ENCODE measurements at places on chromosomes 7 and 10.

- DNase-seq: no peak
Observed at GRCh38 chr7:100949933-100950443, 654 bp downstream of the MUC3A start.

DNA sequence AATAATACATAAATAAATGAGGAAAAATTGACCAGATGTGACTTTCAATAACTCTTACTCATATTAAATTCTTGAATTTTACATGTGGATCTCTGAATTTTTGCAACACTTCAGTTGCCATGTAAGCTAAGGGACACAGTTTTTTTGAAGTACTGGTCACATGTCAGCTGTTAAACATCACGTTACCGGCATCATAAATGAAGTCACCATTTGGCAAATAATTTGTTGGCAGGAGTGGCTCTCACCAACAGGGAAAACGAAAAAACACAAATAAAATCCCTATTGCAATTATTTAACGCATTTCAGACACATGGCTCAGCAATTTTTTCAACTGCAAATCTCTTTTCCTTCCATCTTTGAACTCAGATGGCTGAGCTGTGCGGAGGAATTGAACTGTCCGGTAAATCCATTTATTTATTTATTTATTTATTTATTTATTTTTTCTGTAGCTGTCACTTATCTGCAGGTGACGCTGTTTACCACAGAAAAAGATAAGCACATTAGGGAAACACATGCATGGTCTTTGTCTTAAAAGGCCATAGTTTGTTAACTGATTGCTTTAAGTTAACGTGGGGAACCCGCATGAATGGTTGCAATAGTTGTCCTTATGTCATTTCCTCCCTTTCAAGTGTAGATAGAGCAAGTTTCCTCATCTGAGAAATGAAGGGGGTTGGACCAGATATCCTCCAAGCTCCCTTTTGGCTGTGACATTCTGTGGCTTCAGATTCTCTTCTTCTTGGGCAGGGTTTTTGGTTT, 64.7 kb upstream of the JAZF1 start:
- no peak for DNase-seq

GRCh38 chr7:38396852-38397251, 123.4 kb upstream of the TARP start:
- DNase-seq: no peak

DNA sequence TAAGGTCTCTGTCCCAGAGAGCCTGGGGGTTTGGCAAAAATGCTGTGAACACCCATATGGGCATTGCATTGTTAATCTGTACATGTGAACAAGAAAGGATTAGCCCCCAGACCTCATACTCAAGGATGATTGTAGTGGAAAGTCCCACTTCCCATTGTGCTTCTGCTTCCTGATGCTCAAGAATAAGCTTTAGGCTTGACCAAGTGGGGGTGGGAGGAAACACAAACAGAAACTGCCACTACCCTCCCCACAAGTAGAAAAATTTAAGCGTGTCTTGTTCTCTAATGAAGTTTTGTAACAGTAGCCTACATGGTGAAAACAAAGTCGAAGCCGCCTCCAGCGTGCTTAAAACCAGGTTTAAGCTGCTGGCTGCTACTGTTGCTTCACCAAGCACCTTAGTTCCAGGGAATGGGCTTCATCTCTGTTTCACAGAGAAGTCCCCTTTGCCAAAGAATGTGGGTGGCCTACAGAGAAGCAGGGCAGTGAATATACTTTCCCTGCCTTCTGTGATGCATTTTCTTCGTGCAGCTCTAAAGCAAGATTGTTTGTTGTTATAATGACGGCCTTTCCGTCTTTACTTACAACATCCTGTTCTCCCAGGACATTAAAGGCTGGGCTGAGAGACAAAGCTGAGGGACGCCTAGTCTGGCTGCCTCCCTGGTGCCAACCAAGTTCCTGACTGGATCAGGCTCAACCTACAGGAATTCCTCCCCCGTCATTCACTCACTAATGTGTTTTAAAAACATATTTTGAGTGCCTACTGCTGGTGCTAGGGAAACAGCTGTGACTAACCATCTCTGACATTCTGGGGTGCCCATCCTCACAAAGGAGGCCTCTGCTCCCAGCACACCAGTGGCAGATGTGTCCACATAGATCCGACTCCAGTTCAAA, 32.1 kb upstream of the CCSER2 start:
- DNase-seq: no peak

DNA sequence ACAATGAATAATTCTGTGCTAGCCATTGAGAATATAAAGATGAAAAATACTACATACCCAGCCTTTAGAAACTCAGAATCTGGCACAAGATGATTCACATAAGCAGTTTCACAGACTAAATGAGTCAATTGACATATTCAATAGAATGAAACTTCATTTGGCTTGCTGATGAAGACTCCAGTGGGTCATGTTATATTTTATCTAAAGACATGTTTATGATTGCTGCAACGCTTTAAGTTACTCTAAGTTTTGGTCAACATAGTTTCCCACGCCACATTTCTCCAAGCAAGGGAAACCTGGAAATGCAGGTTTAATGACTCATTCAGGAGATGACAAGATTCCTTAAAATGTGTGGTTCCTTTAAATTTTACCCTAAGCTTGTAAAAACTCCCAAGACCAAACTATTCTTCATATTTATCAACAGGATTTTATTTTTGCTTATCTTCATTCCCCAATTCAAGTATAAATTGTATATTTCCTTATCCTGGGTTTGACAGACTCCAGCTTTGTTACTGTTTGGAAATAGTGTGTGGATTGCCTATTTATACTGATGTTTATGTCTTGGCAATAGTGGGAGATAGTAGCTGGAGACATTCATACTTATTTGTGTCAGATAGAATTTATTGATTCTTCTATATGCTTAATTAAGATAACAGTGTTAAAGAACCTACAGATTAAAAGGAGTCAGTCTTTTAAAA, 6.6 kb downstream of the SEMA3A start:
- DNase-seq: no peak

DNA sequence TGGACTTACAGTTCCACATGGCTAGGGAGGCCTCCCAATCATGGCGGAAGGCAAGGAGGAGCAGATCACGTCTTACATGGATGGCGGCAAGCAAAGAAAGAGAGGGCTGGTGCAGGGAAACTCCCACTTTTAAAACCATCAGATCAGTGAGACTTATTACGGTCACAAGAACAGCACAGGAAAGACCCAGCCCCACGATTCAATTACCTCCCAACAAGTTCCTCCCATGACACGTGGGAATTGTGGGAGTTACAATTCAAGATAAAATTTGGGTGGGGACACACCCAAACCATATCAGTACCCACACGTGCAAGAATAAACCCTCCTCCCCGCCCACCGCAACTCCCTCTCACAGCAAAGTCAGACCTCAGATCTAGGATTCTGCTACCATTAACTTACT, 4.5 kb upstream of the AIFM2 start:
- no peak for DNase-seq

DNA sequence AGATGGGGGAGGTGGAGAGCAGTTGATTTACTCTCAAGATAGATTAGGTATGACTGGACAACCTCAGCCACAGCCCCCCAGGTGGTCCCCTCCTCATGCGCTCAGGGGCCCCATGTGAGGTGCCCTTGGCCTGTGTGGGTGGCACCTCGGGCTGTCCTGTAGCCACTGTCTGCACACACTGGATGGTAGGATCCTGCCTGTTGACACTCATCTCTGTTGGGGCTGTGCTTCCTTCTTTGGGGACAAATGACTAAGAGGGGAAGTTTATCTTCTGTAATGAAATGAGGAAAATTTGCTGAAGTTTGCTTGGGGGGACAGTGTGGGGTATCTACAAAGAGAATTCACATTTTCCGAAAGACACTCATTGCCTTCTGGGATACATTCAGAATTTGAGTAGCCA, 53.6 kb upstream of the ANTXRL start:
- DNase-seq: no peak

- DNase-seq: no peak
Observed at GRCh38 chr10:73310475-73310874, 48.2 kb downstream of the CFAP70 start.

DNA sequence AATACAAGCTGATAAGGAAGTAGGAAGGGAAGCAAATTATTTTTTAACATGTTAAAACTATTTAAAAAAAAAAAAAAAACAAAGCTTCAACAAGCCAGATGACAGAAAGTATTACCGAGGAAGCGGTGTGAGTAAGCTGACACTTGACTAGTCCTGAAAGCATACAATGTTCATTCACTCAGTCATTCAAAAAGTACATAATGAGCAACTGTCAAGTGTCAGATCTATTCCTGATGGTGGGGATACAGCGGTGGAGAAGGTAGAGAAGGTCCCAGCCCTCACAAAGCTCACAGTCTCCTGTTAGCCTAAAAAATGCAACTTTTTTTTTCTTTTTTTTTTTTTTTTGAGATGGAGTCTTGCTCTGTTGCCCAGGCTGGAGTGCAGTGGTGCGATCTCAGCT, 40.0 kb downstream of the RAPGEF5 start:
- DNase-seq: no peak

- DNase-seq: no peak
Observed at GRCh38 chr10:44376472-44377099, 8.3 kb downstream of the CXCL12 start.

DNA sequence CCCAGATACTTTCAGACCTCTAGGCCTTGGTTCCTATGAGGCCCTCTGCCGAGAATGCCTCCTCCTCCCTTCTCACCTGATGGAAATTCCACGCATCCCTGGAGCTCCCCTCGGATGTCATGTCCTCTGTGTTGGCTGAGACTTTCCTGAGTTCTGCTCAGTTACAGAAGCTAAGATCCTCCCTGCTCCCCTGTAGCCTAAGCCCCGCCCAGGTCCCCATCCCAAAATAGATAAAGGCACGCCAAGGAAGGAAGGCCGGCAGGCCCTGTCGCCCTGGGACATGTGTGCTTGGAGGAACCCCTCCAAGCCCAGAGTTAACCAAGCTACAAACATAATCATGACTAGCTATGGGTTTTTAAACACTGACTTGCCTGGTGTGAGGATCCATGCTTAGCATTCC, 123.5 kb downstream of the SORBS1 start:
- no peak for DNase-seq

- no peak for DNase-seq
Observed at GRCh38 chr7:152571068-152571467, 104.9 kb downstream of the XRCC2 start.

DNA sequence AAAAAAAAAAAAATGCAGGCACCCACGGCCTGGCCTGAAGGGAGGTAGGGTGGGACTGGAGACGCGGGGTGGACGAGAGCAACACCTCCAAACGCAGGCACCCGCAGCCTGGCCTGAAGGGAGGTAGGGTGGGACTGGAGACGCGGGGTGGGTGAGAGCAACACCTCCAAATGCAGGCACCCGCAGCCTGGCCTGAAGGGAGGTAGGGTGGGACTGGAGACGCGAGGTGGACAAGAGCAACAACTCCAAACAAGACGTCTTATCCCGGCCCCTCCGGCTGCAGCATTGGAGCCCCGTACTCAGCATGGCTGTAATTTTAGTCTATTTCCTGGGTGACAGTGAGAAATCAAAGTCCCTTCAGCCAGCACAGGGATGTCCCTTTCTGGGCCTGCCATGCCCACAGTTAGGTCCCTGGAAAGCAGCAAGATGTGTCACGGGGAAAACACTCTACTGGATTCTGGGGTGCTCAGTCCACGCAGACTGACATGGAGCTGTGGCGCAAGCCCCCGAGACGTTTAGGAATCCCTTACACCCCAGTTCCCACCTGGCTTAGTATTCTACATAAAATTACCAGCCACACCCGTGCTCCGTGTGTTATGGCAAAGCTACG, 119.9 kb downstream of the WDR37 start:
- no peak for DNase-seq

DNA sequence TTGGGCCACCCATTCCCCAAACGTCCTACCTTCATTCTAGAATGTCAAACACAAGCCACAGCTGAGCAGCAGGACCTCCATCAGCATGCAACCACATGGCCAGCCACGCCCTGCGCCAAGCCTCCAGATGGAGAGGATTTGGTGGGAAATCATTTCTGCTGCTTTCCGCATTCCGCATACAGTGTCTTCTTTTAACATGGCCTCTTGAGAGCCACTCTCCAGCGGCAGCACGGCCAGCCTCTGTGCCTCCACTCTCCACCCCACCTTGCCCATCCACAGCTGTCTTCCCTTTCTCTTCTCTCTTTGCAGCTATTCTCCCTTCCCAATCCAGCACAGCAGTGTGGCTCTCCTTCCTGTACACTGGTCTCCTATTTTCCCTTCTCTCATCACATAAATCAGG, 389.1 kb downstream of the PAXIP1 start:
- no peak for DNase-seq

GRCh38 chr10:71277914-71278665, 41.0 kb upstream of the SLC29A3 start:
- no peak for DNase-seq

- DNase-seq: no peak
Observed at GRCh38 chr7:2714636-2715035, 26.6 kb downstream of the AMZ1 start.

DNA sequence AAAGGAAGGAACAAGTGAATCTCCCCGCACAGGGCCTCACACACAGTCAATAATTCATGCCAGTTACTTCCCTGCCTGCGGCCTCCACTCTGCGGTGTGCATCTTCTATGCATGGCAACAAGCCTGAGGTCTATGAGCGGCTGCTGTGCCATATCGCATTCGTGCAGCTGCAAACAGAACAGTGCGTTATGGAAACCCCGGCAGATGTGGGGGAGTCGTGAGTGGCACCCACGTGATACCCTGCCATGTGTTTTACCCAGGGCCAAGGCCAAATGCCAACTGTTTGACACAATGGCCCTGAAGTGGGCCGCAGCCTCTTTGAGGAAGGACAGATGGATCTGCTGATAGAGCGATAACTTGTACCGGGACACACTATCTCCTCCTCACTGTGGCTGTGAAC, 13.4 kb downstream of the TNS3 start:
- DNase-seq: no peak

- no peak for DNase-seq
Observed at GRCh38 chr7:44079331-44080021, 2.9 kb downstream of the POLM start.

DNA sequence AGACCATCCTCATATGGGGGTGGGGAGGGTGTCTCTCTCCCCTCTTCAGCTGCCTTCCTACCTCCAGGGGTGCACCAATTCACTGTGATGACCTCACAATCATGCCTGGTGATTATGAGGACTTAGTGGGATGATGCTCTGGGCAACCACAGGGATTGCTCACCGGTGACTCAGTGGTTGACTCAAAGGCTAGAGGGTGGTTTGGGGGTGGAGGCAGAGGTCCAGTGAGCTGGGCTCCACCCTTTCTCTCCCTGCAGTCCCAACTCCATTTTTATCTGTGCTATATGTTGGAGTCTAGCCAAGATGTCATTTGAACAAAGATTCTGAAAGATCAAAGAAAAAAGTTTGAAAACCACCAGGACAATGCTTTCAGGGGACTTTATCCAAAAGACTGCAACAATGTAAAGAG, 286.9 kb downstream of the KCNMA1 start:
- DNase-seq: peak; percentile 3

DNA sequence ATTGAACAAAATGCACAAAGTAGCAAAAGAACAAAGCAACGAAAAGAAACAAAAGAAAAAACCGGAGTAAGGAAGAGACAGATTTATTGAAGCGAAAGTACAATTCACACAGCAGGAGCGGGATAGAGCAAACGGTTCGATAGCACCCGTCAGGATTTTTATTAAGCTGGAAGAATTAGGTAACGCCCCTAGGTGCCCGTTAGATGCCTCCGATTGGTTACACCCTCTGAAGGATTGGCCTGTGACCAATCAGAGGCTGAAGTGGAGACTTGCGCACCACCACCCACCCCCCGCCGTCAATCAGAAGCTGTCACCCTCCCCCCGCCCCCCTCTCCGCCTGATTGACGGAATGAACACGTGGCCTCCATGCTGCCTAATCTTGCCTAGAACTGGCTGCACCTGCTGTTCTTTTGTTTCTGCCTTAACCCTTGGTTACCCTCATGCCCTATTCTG, 16.8 kb downstream of the OCM2 start:
- no peak for DNase-seq

Measured in stimulated activated CD4-positive, alpha-beta T cell treated with anti-CD3 and anti-CD28 coated beads, TNF-alpha, amount 100 ng/mL, for 24 hours (primary cell).